K562 (cell line): ENCODE measurements at places on chromosomes 2 and 18. TPM values are rescaled to one million over a fixed set of nuclear protein-coding genes. Genes with fewer than 3 reads are reported as not detected.

GRCh38 chr18:77015771-77016710, 116.5 kb downstream of the MBP start:
- no peak for DNase-seq

GRCh38 chr2:201816657-201817575, 10.6 kb downstream of the CDK15 start:
- DNase-seq = no peak

DNA sequence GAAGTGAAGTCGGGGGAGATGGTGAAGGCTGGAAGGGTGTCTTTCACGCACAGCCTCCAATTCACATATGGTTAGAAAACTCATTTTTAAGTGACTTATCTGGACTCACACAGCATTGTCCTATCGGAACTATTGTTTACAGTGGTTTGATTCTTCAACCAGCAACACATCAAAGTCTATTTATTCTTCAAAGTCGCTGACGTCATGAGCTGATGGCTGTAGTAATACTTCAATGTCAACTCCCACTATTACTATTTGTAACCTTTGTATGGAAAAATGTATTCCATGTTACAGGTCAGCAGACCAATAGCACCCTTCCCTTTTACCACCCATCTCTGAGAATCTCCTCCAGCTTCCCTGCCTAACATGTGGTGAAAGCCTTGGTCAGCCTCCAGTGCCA, 47.8 kb upstream of the TMEM163 start:
- DNase-seq = no peak

GRCh38 chr18:25313268-25313667, 38.7 kb downstream of the ZNF521 start:
- DNase-seq = no peak

- no peak for DNase-seq
These were observed 592.1 kb upstream of the CDH2 start for GRCh38 chr18:28768791-28769768.

TOGARAM2 gene
- not detected in 2 replicates for total RNA-seq

DUSP2 gene
- 0.18 and 0.42 TPM in 2 replicates for total RNA-seq
